Activated CD8-positive, alpha-beta memory T cell treated with anti-CD3 and anti-CD28 coated beads for 4 hours (primary cell): ENCODE measurements at places on chromosomes 2 and 18.

GRCh38 chr2:19887510-19887909 lies 14.3 kb downstream of the TTC32 start:
- no peak for DNase-seq

DNA sequence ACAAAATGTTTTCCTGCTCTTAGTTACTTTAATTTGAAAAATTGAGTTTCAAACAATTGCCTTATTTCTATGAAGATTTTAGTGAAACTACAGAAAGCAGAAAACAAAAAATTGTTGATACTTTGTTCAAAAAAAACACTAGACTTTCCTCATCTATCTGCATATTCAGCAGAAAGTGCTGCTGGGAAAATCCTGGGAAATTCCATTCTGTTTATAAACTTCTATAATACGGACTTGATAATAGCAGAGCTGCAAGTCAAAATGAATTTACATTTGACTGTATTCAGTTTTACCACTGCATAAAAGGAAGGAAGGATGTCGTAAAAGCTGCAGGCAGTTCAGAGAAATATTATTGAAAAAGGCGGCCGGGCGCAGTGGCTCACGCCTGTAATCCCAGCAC lies 24.9 kb upstream of the ERICH2 start:
- DNase-seq = no peak

DNA sequence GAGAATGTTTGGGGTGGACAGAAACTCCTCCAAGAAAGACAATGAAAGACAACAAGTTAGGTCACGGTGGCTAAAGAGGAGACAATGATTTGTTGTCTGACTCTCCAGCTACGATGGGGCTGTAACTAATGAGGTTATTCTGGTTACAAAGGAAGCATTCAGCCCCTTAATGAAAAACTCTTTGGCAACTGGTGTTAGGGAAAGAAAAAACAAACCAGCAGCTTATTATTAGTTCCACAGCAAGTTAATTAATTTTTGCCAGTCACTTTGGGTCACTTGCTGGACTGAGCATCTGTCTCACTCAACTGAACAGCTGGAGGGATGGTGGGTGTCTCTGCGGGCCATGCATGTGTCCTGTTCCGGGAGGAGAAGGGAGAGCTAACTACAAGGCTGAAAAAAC lies 263.7 kb downstream of the ALK start:
- DNase-seq = no peak

DNA sequence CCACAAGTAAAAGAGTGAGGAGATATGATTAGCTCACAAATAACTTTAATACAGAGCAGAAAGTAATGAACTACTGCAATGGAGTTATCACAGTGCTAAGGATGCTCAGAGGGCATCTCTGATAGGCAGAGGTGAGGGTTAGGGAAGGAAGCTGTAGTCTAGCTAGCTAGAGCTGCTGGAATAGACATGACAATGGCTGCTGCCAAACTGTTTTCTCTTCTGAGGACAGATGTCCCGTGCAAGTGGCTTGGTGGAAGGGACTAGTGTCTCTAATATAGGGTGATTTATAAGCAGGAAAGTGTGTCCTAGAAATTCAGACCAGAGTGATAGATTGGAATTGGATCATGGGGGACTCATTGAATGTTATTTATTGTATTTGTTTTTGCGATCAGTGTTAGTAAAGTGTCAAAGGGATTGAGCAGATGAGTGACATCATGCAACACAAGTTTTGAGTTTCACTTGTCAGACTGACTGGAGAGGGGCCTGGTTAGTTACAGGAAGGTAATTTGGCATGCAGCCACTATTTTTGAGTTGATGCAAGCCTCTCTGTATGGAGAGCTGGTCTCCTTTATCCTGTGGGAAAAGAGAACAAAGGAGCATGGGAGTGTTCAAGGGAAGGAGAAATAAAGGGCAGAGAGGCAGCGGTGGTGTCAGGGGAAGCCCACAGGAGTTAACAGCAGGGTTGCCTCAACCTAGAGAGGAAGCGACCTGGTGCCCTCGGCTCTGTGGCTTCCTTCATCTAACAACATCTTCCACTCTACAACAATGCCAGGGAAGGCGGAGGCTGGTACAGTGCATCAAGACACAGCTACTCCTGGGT lies 1.9 kb downstream of the CTLA4 start:
- no peak for DNase-seq

- DNase-seq = no peak
These were observed 209.8 kb downstream of the KCNJ3 start for GRCh38 chr2:154908327-154908726.

GRCh38 chr2:136012315-136012714 lies 26.9 kb upstream of the DARS1 start:
- no peak for DNase-seq

DNA sequence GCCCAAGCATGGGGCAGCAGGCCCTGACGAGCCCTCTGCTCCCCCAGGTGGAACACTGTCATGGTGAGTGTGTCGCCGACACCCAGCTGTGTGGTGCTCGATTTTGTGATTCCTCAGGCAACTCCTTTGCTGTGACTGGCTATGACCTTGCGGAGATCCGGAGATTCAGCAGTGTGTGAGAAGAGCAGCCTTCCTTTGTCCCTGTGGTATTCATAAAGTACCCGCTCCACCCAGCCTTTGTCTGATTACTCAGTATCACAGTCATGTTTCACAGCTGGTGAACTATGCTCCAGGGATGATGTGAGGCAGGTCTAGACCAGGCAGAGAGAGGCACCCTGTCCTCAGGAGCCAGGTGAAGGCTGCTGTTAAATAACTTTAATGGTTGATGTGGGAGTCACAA lies 4.0 kb downstream of the WDR54 start:
- no peak for DNase-seq
